ENCODE measurements at places on chromosomes 1 and 21.

- no peak for DNase-seq
Observed at GRCh38 chr21:37164742-37165141, 91.7 kb downstream of the TTC3 start.

DNA sequence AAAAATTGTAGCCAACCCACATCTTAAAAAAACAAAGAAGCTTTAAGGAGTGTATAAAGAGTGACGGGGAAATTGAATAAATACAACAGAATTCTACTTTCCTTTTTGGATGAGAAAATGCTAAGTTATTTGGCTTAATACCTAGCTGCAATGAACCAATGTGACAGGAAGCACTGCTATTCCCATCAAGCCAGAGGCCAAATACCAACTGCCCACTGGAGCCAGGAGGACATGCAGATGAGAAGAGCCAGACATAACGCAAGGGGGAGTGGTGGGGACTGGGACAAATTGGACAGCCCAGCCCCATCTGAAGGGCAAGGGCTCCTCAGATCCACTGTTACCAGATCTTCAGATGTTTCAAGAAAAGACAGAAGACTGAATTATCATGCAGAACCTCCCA, 25.7 kb downstream of the DNAJC11 start:
- DNase-seq: no peak

DNA sequence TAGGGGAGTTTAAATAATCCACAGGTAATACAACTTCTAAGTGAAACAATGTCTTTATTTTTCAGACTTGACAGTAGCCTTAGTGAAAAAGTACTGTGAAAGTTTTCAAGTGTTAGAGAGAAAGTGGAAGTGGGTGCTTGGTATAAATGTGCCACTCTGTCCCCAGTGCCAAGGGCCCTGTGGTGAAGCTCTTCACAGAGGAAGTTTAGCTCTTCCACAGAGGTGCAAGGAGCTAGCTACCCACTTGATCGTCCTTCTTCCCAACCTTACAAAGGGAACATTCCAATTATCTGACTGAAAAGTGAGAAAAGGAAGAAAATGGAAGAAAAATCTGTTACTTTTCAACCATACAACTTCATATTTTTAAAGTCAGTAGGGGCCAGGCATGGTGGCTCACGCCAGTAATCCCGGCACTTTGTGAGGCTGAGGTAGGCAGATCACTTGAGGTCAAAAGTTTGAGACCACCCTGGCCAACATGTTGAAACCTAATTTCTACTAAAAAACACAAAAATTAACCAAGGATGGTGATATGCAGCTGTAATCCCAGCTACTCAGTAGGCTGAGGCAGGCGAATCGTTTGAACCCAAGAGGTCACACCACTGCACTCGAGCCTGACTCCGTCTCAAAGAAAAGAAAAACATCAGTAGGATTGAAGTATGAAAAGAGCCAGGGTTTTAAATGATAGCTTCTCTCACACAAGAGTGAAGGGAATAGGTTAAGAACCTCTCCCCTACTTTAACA, 41.0 kb upstream of the PTPRC start:
- no peak for DNase-seq

DNA sequence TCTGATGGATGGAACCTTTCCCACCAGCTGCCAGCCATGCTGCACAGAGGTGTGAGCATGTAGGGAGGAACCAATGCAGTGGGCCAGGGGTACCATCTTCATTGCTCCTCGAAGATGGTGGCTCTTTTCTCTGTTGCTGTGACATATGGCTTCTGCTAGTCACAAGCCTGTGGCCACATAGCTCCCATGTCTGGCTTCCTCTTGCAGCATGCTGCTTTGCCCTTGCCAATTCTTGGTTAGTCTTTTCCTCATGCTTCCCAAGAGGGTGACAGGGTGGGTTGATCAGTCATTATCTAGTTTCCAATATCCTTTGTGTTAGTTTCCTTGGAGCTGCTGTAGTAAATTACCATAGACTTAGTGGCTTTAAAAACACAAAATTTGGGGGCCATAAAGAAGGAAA, 123.4 kb downstream of the ETS2 start:
- no peak for DNase-seq
